Endothelial cell (in vitro differentiated cells): ENCODE measurements at places on chromosomes 11 and 22. TPM values are rescaled to one million over a fixed set of nuclear protein-coding genes. Genes with fewer than 3 reads are reported as not detected.
A peak's percentile ranks its signal among the peaks of the same experiment; 100 is the strongest.

DNA sequence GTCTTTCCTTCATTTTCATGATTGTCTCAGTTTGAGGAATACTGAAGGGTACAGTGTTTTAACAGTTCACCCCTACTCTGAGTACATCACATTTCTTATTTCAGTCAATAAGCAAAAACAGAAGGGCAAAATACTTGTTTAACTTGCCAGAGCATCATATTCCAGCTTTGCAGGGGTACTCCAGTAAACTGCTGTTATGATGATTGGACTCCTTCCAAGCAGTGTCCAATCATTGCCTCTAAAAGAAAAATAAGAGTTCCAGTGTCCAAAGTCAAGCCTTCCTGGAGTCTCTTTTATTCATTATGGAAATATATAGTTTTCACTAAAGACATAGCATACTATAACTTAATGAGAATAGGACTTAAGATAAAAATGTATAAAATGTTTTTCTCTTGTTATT lies 105.1 kb downstream of the FANCF start:
- no peaks in the 10 kb centered on the region for H3K4me1 ChIP-seq
- no peak overlapping the region for H3K4me3 ChIP-seq
- no peaks in the 10 kb centered on the region for H3K27me3 ChIP-seq
- DNase-seq, result no peak

- no peaks in the 10 kb centered on the region for H3K27me3 ChIP-seq
- H3K36me3 ChIP-seq, result no peaks in the 10 kb centered on the region
- H3K4me1 ChIP-seq, result peaks cover 3% of the 10 kb centered on the region
Observed at GRCh38 chr11:94134651-94135512, 6.2 kb downstream of the PANX1 start.

DNA sequence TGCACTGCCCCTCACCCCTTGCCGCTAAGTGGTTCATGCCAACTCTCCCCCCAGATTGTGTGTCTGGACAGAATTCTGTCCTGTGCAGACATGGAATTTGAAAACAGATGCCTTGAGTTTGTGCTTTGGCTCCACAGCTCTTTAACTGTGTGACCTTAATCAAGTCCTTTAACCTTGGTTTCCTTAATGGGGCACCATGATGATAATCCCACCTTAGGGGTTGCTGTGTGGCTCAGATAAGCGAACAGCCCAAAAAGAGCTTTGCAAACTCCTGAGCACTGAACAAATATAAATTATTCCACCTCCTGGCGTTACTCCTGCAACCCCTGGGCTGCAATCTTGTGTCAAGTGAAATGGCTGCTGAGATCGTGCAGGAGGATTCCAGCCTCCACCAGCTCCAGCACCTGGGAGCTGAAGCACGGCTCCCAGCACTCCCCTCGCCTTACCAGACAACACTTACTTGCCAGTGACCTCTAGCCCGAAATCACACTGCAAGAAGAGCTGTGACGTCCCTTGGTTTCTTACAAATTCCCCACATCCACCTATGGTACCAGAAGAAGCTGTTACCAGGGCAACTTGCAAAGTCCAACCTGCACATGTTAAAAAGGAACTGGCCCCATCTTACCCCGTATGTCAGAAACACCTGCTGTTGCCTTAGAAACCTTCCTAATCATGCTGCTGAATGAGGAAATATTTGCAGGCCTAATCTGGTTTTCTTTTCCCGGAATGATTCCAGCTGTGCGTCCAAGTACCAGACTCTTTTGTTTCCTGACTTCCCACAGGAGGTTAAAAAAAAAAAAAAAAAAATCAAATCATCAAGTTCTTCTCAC lies 13.2 kb downstream of the VPS37C start:
- peaks cover 4% of the 10 kb centered on the region for H3K36me3 ChIP-seq
- H3K27ac ChIP-seq, result no peak overlapping the region
- no peak overlapping the region for H3K4me3 ChIP-seq

DNA sequence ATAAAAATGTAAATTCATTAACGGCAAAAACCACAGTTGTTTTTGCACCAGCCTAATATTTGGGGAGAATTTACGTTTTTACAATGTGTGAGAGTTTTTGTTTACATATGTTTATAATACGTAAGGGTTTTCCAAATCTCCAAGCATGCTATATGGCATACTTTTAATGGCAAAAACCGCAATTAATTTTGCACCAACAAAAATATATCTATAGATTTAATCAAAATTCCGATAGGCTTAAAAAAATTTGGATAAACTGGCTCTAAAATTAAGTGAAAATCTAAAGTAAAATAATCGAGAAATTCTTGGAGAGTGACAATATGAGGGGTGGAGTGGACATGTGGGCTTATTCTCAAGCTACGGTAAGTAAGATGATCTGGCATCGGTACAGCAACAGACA lies 22.8 kb downstream of the KRTAP5-6 start:
- H3K4me1 ChIP-seq, result no peaks in the 10 kb centered on the region
- H3K27me3 ChIP-seq, result peaks cover 2% of the 10 kb centered on the region
- H3K36me3 ChIP-seq, result no peaks in the 10 kb centered on the region

- H3K4me1 ChIP-seq, result peaks cover 17% of the 10 kb centered on the region
- DNase-seq, result no peak
- peaks cover 5% of the 10 kb centered on the region for H3K36me3 ChIP-seq
- peak overlapping the region; percentile 89 for H3K4me3 ChIP-seq
- H3K27ac ChIP-seq, result no peak overlapping the region
Observed at GRCh38 chr11:3808861-3809623, 682 bp downstream of the PGAP2 start.

DNA sequence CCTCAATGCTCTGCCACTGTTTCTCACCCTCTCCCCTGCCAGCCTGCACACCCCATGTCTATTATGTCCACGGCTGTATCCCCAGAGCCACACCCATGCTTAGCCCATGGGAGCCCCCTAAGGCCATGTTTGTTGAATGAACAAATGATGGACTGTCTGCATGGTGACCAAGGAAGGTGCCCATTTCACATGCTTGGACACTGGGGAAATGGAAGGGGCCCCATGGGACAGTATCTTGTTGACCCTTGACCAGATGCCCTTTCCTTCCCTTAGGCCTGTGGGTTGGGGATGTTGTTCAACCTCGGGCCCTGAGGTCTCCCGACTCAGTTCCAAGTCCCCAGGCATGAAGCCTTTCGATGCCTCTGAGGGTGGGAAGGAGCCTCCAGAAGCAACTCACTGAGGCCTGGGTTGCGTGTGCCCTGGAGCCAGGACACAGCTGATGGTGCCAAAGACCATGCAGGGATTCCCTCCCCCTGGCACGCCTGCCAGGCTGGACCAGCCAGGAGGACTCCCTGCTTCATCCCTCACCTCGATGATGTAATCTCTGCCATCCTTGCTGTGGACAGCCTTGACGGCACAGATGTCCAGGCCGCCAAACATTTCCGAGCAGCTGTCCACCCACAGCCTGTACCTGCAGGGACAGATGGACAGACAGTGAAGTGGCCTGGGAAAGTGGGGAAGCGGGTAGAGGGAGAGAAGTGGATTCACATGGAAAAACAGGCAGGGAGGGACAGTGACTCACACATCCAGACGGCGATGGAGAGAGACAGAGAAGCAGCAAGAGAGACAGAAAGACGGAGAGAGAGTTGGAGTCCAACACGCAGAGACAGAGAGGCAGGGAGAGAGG lies 58.9 kb downstream of the FBXO7 start:
- H3K27me3 ChIP-seq, result peaks cover 8% of the 10 kb centered on the region
- peaks cover 1% of the 10 kb centered on the region for H3K36me3 ChIP-seq
- H3K4me1 ChIP-seq, result peaks cover 31% of the 10 kb centered on the region
- no peak overlapping the region for H3K4me3 ChIP-seq

DNA sequence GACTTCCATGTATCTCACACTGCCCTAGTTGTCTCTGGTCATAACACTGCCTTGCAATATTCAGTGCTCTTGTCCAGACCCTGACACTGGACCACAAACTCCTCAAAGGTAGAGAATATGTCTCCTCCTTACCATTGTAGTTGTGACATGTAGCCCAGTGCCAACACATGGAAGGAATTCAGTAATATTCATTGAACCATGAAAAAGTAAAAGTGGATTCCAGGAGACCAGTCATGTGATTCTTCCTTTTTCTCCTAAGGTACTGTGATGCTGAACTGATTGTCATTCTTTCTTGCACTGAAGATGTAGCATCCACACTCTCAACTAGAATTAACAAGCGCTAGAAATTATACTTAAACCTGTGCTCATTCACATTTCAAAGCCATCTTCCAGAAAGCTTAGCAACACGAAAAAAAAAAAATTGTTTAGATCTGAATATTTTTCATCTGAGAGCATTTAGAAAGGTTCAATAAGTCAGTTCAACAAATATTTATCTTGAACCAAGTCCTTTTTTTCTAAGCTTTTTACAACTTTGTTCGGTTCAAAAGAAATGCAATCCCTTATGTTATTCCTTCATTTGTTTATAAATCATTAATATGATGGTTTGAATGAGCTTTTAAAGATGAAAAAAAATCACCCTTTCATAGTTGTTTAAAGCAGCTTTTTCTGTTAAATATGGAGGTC lies 224.7 kb upstream of the BLID start:
- no peaks in the 10 kb centered on the region for H3K36me3 ChIP-seq
- no peaks in the 10 kb centered on the region for H3K27me3 ChIP-seq
- DNase-seq, result no peak
- no peak overlapping the region for H3K27ac ChIP-seq
- no peak overlapping the region for H3K4me3 ChIP-seq

DNA sequence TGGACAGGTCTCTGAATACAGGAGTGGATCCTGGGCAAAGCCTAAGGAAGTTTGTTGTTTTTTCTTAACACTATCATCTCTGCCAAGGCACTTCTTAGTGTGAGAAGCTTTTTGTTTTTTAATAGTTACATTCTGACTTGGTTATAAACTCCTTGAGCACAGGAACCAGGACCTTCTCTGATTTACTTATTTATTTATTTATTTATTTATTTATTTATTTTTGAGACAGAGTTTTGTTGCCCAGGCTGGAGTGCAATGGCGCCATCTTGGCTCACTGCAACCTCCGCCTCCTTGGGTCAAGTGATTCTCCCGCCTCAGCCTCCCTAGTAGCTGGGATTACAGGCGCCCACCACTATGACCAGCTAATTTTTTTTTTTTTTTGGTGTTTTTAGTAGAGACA lies 11.0 kb downstream of the RNF185 start:
- no peak for DNase-seq
- H3K4me1 ChIP-seq, result peaks cover 7% of the 10 kb centered on the region
- no peaks in the 10 kb centered on the region for H3K27me3 ChIP-seq
- no peak overlapping the region for H3K4me3 ChIP-seq

DNA sequence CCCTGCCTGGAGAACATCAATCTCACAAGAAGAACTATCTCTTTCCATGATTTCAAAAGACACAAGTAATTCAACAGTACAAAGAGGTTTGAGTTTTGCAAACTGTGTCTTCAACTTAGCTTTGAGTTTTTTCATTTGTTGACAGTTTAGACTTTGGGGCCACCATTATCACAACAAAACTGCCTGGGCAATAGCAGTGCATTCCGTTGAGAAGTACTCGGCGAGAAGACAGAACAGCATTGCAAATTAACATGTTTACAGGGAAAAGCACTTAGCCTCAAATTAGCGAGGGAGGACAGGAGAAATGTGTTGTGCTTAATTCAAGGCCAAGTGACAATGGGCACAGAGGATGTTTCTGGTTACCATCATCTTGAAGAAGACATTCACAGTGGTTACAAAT lies 133.2 kb upstream of the MPPED2 start:
- no peak overlapping the region for H3K27ac ChIP-seq
- H3K4me3 ChIP-seq, result no peak overlapping the region
- no peaks in the 10 kb centered on the region for H3K36me3 ChIP-seq
- H3K27me3 ChIP-seq, result no peaks in the 10 kb centered on the region
- DNase-seq, result no peak

DNA sequence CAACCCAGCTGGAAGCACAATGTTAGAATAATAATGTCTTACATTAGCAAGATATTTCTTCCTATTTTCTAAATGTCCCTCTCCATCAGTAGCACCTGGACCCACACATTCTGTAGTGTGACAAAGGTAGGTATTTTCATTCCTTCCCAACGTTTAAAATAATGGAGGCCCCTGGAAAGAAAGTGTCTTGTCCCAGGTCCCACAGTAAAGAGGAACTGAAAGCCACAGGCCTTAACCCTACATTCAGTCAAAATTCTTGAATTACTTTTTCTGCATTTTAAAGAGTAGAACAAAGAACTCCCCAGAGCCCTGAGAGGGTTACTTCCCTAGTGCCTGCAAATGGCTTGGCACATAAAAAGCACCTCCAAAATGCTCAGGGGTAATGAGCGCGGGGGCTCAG lies 26.3 kb downstream of the OPCML start:
- no peaks in the 10 kb centered on the region for H3K36me3 ChIP-seq
- peaks cover 9% of the 10 kb centered on the region for H3K27me3 ChIP-seq
- H3K4me1 ChIP-seq, result peaks cover 40% of the 10 kb centered on the region
- DNase-seq, result no peak
- no peak overlapping the region for H3K27ac ChIP-seq
- no peak overlapping the region for H3K4me3 ChIP-seq

GRCh38 chr11:35304386-35304775 lies 115.0 kb downstream of the SLC1A2 start:
- no peaks in the 10 kb centered on the region for H3K36me3 ChIP-seq
- H3K4me3 ChIP-seq, result no peak overlapping the region
- no peak overlapping the region for H3K27ac ChIP-seq
- H3K27me3 ChIP-seq, result no peaks in the 10 kb centered on the region

DNA sequence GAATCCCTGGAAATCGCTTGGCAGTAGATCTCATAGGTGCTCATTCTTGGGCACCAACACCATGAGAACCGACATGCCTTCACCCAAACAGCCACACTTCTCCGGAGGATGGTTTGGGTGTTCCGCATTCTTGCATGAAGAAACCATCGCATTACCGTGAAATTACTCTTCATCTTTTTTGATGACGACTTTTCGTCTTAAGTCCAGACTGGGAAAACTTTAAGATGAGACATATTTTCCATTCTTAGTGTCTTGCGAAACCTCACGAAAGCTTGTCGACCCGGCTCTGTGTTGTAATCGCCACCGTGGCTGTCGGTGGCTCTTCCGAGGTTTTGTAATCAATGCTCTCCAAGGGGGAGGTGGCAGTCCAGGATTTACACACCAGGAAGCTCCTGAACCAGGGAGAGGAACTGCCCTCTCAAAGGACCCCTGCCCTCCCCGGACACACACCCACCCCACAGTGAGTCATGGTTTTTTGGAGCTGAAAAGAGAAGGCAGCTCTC lies 1.7 kb downstream of the TOM1 start:
- H3K4me3 ChIP-seq, result peak overlapping the region; percentile 16
- H3K4me1 ChIP-seq, result peaks cover 12% of the 10 kb centered on the region
- H3K36me3 ChIP-seq, result no peaks in the 10 kb centered on the region
- H3K27ac ChIP-seq, result no peak overlapping the region
- no peak for DNase-seq

- no peaks in the 10 kb centered on the region for H3K4me1 ChIP-seq
- H3K4me3 ChIP-seq, result no peak overlapping the region
- DNase-seq, result no peak
- no peak overlapping the region for H3K27ac ChIP-seq
Observed at GRCh38 chr11:112238041-112238440, 11.8 kb downstream of the PTS start.

GRCh38 chr22:19917389-19918138 lies 24.0 kb upstream of the COMT start:
- peak overlapping the region; percentile 25 for H3K4me3 ChIP-seq
- DNase-seq, result no peak
- peaks cover 26% of the 10 kb centered on the region for H3K36me3 ChIP-seq
- peaks cover 3% of the 10 kb centered on the region for H3K27me3 ChIP-seq
- H3K27ac ChIP-seq, result no peak overlapping the region

PHETA2 gene
- total RNA-seq, result 3.5 TPM

NELL1 gene
- 0.26 TPM for total RNA-seq

PRDM11 gene
- 16.0 TPM for total RNA-seq

GAL3ST1 gene
- total RNA-seq, result 3.0 TPM
